ENCODE measurements at places on chromosomes 3 and 15.

- DNase-seq, result peak; percentile 45
Observed at GRCh38 chr3:187568171-187568570, 102.0 kb downstream of the SST start.

DNA sequence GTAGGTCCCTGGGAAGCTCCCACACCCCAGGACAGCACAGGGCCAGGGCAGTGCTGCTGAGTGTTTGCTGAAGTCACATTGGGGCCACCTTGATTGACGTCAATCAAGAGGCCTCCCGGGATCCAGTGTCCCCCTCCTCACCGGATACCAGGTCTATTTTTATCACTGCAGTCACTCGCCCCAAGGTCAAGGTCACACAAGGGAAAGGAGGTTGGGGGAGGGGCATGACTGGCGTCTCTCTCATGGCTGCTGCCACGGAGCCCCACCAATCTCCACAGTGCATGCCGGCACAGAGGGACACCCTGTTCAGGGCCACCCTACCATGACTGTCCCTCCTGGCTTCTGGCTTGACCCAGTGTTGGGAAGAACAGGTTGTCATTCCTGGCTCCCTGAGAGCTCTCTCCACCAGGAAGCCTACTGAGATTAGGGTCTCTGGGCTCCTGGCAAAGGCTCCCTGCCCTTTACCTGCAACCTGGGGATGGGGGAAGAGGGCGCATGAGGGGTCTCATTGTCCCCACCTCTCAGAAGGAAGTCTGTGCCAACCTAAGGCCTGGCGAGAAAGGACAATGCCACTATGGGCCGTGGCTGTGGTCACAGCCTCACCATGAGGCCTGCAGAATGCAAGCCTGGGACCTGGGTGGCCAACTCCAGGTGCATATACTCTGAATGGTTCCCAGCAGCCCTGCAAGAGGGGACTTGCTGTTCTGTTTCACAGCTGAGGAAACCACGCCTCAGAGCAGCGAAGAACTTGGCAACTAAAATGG, 1.5 kb downstream of the MYL3 start:
- DNase-seq, result no peak

- no peak for DNase-seq
Observed at GRCh38 chr3:144548346-144548745, 576.7 kb downstream of the DIPK2A start.

DNA sequence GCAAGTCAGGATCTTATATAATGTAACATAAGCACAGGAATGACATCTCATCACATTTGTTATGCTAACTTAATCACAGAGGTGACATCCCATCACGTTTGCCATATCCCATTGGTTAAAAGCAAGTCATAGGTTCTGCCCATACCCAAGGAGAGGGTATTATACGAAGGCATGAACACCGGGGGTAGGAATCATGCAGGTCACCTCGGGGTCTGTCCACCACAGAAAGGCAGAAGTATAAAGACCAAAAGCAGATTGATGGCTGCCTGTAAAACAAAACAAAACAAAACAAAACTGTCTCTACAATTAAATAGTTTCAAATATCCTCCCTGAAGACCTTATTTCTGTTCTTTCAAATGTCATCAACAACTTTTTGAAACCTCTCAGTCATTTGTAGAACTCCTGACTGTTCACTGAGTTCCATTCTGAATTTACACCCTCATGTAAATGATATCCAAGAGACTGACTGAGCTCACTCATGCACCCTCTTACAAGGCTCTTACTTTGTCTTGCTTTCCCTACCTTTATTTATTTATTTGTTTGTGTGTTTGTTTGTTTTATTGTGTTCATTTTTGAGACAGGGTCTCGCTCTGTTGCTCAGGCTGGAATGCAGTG, 22.7 kb upstream of the ZNF639 start:
- DNase-seq, result no peak

DNA sequence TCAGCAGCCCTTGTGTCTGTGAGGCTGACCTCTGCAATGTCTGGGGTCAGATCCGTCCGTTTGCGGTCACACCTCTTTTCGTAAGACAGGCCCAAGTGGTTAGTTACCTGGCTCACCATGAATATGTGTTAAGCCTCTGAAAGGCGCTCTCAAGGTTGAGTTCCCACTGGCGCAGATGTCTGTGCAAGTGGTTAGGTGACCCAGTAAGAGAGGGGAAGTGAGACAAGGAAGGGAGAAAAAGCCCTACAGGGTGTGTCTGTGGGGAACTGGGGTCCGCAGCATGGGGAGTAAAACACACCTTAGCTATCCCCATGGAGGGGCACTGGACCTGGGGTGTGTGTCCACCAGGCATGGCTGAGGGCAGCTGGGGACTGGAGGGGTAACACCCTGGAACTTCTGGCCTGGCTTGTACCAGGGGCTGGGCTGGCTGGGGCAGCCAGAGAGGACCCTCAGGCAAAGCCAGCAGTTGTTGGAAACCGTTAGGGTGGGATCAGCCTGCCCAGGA, 391.6 kb upstream of the PROK2 start:
- no peak for DNase-seq

- no peak for DNase-seq
Observed at GRCh38 chr15:73337187-73337586, 31.6 kb downstream of the HCN4 start.

DNA sequence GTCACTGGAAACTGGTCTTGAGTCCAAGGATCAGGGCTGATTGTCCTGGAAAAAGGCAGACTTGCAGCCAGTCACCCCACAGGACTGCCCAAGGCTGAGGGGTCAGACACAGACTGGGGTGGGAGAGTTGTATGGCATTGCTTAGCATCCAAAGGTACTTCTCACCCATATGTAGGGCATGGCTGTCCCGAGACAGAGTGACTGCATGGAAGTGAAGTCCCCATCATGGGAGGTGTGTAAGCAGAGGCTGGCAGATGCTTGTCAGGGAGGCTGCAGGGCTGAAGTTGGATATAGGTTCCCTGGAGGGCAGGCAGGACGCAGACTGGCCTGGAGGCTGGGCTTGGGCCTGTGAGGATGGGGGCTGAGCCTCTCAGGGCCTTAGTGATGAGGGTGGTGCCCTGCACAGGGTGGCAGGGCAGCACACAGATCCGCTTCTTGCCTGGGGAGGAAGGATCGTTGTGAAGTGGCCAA, 31.1 kb downstream of the PSTPIP1 start:
- DNase-seq, result no peak

DNA sequence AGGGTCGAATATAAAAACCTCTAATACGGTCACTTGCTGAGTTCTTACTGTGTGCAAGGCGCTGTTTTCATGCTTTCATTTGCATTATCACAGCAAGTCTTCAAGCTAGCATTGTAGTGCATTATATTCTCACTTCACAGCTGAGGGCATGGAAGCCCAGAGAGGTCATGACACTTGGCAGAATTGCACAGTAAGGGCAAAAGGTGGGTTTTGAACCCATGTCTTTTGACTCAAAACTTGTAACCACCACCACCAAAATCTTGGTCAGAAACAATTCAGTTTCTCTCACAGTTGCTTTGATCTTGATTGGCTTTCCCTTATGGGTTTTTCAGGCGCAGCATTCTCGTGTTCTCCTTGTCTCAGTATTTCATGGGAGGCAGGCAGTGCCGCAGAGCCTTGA, 371.1 kb downstream of the PTPRG start:
- DNase-seq, result no peak

- no peak for DNase-seq
Observed at GRCh38 chr3:131535596-131535995, 32.8 kb upstream of the MRPL3 start.

- no peak for DNase-seq
Observed at GRCh38 chr15:26376243-26376642, 396.6 kb downstream of the GABRB3 start.

GRCh38 chr15:92869263-92869940, 30.7 kb upstream of the CHD2 start:
- DNase-seq, result peak; percentile 91

- no peak for DNase-seq
Observed at GRCh38 chr3:58529516-58530353, 7.3 kb downstream of the ACOX2 start.

GRCh38 chr3:186151077-186151971, 42.4 kb upstream of the ETV5 start:
- DNase-seq, result no peak

- no peak for DNase-seq
Observed at GRCh38 chr15:22839046-22839695, 705 bp downstream of the NIPA2 start.

DNA sequence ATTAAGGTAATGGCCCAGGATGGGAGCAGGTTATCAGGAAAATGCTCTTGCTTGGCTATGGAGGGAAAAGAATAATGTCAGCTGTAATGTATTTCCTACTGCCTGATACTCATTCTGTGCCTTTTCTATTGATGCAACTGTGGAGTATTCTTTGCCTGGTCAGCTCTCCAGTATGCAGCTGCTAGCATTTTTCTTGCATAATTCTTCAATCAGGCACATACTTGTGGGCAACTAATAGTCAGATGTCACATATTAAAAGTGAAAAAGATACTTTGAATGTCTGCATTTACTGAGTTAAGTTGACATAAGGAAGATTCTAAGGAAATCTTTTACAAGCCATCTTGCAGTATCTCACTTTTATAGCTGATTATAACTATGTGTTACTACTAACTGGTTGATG, 29.5 kb downstream of the CD80 start:
- DNase-seq, result no peak

- DNase-seq, result peak; percentile 29
Observed at GRCh38 chr3:147222291-147222690, 184.1 kb downstream of the ZIC4 start.

- no peak for DNase-seq
Observed at GRCh38 chr15:25092661-25093060, 137.9 kb downstream of the SNRPN start.

GRCh38 chr15:83248151-83249029, 36.1 kb downstream of the BNC1 start:
- DNase-seq, result peak; percentile 51

GRCh38 chr15:68808091-68808490, 12.6 kb downstream of the ANP32A start:
- no peak for DNase-seq

DNA sequence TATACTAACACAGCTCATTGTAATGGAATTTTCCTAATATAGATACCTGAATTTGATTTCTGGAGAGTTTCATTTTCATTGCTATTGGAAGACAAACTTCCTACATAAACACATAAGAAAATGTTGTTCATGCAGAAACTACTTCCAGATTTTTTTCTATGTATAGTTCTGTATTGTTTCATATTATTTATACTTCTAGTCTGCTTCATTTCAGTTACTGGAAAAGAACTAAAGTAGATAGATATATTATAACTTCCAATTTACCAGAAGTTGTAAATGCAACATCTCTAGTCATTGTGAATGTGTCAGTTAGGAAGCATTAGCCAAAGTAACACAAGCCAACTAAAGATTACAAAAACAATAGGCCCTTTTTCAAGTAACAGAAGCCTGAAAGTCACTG, 147.3 kb upstream of the ZNF385D start:
- DNase-seq, result no peak

GRCh38 chr3:132237652-132238032, 79.6 kb upstream of the ACP3 start:
- no peak for DNase-seq

- no peak for DNase-seq
Observed at GRCh38 chr3:50633230-50633790, 16.4 kb downstream of the MAPKAPK3 start.

DNA sequence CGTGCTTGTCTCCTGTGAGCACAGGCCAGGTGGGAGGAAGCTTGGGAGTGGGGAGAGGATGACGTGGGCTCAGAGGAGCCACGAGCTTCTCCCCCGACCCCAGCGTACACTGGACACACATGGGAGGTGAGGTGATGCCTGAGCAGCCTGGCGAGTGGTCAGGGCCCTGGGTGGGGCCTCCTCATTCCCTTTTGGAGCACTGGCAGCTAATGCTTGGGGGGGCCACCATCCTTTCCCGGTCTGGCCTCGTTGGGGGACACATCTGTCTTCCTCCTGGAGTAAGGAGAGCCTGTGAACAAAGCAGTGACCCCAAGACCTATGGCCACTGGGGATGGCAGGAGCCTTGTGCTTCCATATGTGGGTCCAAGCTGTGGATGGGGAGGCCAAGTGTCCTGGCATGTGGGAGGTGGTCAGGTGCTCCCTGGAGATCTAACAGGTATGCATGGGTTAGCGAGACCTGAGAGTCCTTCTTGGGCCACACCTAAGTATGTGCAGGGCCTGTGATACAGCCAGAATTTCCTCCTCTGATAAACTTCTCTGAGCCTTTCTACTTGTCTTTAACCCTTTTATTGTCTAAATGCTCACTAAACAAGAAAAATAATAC, 9.5 kb downstream of the KLF13 start:
- no peak for DNase-seq

- peak; percentile 48 for DNase-seq
Observed at GRCh38 chr15:41416742-41417417, at the start of gene RTF1. RTF1 (plus strand) TSS chr15:41417095; CDS start chr15:41417116, 21 bp downstream.

- DNase-seq, result no peak
Observed at GRCh38 chr15:80579611-80580010, 115.5 kb upstream of the ABHD17C start.

DNA sequence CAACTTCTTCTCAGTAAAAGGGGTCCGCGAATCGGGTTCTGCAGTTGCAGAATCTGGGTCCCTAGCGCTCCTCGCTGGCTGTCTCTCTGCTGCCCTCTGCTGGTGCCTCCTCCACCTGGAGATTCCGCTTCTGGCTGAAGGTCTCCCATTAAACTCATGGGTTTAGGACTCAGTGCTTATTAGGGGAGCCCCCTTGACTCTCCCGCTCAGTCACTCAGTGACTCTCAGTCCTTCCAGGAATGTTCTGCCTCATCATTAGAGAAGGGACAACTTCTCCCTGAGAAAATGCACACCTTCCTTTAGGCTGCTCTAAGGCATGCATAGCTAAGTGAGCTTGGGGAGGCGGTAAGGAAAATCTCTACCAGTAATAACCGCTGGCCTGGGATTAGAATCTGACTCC, 7.1 kb downstream of the CPN2 start:
- peak; percentile 29 for DNase-seq

GRCh38 chr3:138066383-138066782, 49.0 kb downstream of the DZIP1L start:
- DNase-seq, result no peak

DNA sequence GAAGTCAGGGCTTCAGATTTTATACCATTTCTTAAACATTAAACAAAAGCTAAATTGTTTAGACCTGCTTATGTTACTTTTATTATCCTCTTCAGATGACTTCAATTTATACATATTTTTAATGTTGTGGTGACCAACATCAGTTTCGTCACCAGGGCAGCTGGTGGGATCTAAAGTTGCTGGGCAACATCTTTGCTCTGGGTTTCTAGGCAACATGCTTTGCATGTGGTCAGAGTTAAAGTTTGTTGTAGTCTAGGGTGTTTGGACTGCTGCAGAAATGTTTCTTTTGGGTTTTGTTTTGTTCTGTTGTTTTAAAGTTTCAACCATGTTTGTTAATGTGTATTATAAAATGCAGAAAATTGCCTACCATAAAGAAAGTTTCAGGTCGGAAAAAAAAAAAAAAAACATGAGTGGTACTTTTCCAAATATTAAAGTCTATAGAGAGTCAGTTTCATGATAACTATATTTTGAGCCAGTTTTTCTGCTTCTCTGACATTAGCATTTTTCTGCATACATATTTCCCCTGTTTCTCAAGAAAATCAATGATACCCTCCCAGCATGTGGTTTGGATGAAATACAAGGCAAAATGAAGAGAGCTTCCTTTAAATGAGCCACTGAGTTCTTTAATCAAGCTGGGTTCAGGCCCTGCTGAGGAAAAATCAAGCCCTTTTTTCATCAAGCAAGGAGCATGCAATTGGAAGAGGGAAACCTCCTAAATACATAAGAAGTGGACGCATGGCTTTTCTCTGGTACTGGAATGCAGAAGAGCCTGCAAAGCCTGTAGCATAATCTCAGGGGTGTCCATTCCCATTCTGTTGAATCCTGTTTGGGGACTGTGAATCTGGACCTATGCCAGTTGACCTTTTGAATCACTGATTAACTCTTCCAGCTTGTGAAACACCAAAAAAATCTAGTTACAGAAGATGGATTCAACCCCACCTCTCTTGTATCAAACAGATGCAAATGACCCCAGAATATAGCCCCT, 35.0 kb upstream of the VGLL3 start:
- DNase-seq, result no peak

Measured in NCI-H226 (cell line).